LNCaP clone FGC (cell line): ENCODE measurements at places on chromosomes 13 and 19.

- no peak for DNase-seq
Measured at GRCh38 chr13:79880818-79881217, 399.9 kb downstream of the NDFIP2 start.

- DNase-seq, result no peak
Measured at GRCh38 chr19:56504581-56504980, 3.1 kb upstream of the ZNF471 start.

DNA sequence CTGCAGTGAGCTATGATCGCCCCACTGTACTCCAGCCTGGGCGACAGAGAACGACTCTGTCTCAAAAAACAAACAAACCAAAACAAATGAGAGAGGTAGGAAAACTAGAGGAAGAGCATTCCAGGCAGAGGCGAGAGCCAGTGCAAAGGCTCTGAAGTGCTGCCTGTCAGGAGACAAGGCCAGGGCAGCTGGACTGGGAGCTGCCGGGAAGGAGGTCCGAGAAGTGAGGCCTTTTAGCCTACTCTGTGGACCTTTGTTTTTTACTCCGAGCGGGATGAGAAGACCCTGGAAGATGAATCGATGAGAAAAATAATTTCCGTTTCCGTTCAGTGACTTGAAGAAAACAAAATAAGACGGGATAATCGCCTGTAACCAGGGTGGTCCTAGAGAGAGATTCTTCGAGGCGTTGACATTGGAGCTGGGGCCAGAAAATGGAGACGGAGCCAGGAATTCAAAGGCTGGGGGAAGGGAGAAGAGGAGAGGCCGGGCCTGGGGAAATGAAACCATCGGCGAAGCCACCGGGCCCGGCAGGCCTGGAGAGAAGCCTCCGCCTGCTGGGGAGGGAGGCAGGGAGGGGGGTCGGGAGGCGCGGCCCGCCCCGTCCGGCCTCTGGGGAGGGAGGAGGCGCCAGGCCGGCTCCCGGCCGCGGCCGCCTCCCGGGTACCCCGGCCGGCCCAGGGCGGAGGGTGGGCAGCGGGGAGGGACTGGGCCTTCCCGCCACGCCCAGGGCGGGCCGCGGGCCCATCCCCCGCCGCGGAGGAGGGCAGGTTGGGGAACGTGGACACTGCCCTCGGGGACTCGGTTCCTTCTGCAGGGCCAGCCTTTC lies 7.8 kb upstream of the SERTAD1 start:
- peak; percentile 49 for DNase-seq

DNA sequence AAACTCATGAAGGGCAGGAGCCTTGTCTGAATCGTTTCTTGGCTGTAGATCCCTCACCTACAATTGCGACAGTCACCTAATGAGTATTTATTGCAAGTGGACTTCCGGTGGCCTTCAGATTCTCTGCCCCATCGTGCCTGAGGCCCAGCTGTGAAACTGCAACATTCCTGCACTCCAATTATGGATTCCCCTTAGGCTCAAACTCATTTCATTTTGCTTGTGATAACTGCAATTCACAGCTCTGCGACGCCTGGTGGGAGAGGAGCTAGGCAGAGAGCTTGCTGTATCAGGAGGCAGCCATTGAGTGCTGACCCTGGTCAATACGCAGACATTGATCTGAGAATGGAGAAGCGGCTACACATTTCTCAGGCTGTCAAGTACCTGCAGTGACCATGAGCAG lies 59.0 kb downstream of the CCDC70 start:
- DNase-seq, result no peak

DNA sequence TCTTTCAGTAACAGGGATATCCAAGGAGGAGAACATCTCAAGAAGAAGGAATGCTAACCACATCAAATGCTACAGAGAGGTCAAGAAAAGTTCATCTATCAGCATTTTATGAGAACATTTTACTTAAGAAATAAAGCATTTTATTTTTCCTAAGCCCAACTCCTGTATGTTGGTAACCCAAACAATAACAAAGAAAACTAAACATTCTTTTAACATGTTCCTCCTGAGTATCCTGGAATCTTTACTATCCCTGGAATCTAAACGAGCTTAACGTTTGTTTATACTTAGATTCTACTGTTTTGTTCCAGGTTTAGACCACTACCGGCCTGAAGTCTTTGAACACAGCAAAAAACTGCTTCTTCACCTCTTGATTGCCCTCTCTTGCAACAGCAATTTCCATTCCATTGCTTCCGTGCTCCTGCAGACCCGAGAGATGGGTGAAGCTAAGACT lies 89.7 kb downstream of the ZAR1L start:
- DNase-seq, result no peak

- DNase-seq, result no peak
Measured at GRCh38 chr13:52036037-52036436, 11.5 kb downstream of the UTP14C start.

DNA sequence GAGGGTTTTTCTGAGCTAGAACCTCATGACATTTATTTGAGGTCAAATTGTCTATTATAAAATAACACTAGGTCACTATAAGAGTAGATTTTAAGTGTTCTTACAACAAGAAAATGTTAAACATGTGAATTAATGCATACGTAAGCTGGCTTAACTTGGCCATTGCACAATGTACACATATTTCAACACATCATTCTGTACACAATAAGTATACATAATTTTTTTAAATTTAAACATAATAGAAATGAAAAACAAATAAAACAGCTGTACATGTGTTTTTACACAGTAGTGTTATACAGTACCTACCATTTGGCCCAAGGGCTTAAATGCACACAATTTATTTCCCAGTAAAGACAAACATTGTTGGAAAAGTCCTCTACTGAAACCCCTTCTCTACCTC lies 269.9 kb downstream of the DACH1 start:
- DNase-seq, result peak; percentile 3

DNA sequence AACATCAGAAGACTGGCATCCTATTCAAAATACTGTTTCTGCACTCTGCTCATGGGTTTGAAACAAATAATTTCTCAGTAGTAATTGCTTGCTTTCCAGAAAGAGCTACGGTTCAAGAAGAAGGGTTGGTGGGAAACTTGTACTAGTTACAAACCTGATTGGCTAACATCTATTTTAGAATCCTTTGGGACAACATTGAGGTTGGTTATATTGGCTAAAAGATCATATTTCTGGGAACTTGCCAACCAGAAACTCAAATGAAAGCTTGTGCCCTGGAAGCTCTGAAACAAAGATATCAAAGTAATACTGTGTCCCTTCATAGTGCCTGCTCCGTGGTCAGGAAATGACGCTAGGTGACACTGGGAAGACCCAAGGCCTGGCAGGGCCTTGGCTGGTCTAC lies 141.7 kb downstream of the LACC1 start:
- DNase-seq, result no peak

DNA sequence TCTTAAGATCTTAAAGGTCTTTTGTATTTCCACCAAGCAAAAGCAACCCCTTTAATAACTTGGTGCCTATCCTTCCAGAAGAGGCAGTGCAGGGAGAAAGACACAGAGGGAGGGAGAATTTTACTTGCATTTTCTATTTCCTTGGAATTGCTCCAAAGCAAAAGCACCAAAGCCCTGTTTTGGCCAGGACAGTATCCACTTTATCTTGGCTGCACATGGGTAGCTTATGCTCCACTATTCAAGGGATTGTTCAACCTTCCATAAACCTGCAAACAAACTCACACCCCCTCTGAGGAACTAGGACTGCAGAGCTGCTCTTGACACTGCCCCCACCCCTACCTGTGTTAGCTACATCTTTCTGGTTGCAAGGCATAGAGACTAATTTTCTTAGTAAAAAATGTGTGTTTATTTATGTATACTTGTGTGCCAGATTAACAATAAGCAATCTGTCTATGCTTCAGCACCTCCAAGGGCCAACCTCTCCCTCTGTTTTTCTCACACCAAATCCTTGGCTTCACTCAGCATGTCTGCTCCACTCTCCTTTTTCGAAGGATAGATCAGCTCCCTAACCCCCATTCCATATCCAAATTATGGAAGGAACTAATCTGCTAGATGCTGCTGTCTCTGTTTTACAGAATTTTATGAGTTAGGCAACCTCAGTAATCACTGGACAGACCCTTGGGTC lies 68.1 kb upstream of the KLF12 start:
- DNase-seq, result no peak

DNA sequence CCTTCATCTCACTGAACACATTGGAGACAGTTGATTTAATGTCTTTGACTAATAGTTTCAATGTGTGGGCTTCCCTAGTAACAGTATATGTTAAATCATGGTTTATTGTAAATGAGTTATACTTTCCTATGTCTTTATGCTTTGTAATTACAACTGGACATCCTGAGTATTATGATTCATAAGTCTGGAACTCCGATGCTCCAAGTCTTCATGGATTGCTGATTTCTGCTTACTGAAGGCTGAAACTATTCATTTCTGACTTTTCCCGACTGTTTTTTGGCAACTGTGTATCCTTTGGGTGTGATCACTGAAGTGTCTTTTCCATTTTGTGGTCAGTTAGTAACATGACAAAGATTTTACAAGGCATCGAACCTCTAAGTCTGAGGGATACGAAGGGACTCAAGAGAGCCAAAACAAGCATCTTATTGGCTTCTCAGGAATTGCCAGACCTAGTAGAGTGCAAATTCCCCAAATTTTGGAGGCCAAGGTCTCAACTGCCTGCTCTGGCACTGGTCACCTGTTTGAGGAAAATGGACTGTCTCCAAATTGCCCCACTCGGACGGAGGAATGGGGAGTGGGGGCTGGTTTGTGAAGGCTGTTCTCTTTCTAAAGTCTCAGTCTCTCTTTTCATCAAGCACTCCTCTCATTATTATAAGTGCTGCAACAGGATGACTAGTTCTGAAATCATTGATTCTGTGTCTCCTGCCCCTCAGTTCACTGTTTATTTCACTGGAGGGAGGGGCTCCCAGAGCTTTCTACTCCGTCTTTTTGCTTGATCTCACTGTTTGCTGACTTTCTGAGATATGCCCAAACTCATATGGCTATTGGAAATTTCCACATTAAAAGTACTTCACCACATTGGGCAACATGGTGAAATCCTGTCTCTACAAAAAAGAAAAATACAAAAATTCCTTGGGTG lies 20.2 kb upstream of the CD70 start:
- no peak for DNase-seq

GRCh38 chr19:49347835-49348234 lies 12.6 kb downstream of the CD37 start:
- no peak for DNase-seq

GRCh38 chr13:108195146-108195545 lies 20.2 kb downstream of the LIG4 start:
- no peak for DNase-seq

DNA sequence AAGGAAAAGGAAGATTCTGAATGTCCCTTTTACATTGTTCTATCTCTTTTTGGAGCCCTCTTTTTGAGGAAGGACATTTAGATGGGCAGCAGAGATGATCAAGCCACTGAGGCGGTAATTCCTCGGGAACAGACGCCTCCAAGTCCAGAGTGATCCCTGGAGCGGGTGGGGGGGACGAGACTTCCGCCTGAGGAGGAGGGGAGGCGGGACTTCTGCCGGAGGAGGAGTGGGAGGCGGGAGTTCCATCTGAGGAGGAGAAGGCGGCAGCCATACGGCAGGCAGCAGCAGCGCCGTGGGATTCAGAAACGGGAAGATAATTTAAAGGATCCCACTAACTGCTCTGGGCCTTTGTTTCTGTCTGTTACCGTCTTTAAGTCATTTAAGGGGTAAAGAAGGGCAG lies 37.6 kb upstream of the CD177 start:
- no peak for DNase-seq

DNA sequence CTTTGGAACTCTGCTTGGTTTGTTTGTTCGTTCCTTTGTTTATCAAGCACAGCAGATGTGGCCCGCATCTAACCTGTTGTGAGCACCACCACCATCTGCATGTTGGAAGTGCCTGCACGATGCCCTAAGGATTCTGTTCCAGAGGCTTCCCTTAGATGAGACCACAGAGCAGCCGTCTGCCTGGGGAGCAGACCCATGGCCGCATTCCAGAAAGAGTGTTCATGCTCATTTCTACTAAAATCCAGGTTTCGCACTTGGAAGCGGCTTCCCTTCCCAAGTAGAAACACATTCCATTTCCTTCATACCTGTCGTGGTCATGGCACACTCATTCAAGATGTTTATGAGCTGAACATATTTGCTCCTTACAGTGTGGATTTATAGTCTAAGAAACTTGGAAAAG lies 27.2 kb downstream of the COL4A2 start:
- DNase-seq, result no peak
